Stimulated activated CD8-positive, alpha-beta memory T cell treated with anti-CD3 and anti-CD28 coated beads, Interleukin-15, amount 100 ng/mL, for 48 hours (primary cell): ENCODE measurements at places on chromosomes 11 and 22.

- no peak for DNase-seq
Observed at GRCh38 chr22:30483169-30483568, 11.4 kb upstream of the SEC14L3 start.

GRCh38 chr22:39173787-39174497 lies 21.5 kb upstream of the CBX7 start:
- no peak for DNase-seq

GRCh38 chr11:123301696-123302400 lies 106.8 kb upstream of the CLMP start:
- peak; percentile 71 for DNase-seq

DNA sequence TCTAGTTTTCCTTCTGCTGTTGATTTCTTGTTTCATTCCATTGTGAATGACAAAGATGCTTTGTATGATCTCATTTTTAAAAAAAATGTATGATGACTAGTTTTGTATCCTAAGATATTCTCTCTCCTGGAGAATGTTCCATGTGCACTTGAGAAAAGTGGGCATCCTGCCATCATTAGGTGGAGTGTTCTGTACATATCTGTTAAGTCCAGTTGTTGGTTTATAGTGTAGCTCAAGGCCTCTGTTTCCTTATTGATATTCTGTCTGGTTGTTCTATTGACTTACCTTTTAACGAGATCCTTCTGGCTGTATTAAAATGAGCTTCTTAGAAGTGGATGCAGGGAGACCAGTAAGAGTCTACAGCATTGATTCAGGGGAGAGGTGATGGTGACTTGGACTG lies 35.2 kb downstream of the SGSM1 start:
- DNase-seq, result no peak

- DNase-seq, result no peak
Observed at GRCh38 chr11:68314203-68315170, 2.1 kb downstream of the LRP5 start.
